AG08395 (cell line): ENCODE measurements at places on chromosomes 2 and 18.

- no peak for DNase-seq
These were observed 1027.1 kb downstream of the TMEM182 start for GRCh38 chr2:103788951-103789350.

DNA sequence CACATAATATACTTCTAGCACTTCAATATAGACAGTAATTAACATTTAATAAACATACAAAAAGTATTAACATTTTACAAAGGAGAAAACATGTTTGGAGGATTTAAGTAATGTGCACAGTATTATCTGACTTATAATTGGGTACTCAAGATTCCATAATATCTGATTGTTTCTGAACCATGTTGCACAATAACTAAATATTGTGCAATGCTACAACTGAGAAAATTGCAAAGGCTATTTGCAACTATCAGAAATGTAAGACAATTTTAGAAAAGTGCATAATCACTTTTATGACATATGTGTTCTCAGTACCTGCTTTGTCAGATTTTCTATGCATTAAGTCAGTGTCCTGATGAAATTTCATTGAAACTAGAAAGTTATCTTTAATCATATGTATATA is 934.6 kb downstream of the SOCS6 start:
- DNase-seq = no peak

DNA sequence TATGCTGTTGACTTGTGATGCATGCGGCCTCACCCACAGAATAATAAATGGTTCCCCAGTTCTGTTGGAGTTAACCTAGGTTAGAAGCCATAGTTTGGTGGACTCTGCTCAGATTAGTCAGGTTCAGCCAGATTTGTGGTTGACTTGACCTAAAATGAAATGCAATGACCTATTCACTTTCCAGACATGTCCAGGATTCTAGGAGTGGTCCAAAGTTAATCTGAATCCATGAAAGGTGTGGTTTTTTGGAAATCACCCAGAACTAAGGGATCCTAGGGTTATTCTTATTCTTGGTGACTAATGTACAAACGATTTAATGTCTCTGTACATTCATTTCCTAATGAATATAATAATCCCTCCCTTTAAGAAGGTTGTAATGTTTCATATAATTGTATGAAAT is 88.9 kb upstream of the RBBP8 start:
- no peak for DNase-seq

DNA sequence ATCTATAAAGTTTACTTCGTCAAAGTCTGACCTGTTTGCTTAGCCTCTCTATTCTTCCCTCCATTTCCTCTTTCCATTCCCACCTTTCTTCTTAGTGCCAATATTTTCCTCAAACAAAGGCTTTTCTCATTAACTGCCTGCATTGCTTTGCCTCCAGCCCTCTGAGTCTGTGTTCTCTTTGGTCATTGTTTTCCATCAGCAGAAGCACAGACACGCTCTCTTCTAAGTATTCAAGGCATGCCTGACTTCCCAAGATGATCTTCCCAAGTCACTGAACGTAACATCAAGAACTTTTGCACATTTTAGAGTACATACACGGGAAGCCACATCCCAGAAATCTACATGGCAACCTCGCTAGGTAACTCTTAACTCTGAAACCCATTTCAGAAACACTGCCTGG is 32.6 kb upstream of the ANXA4 start:
- DNase-seq = no peak

DNA sequence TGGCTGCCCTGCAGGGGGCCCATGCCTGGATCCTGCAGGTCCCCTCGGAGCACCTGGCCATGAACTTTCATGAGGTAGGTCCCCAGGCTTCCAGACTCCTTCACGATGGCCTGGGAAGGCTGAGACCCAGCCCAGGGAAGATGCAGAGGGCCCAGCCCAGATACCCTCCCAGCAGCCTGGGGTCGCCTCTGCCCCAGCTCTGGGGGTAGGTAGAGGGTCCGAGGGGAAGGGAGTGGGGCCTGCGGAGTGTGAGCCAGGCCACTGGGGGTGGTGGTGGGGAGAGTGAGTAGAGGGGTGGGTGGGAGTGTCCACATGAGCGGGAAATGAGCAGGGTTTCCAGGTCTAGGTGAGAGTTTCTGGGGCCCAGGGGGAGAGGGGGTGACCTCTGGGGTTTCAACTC is 1.2 kb upstream of the CHRND start:
- no peak for DNase-seq

- no peak for DNase-seq
These were observed 667 bp upstream of the SCYGR4 start for GRCh38 chr2:227616631-227617030.

- DNase-seq = no peak
These were observed 48.3 kb upstream of the TMEM18 start for GRCh38 chr2:725468-725867.

- DNase-seq = no peak
These were observed 34.2 kb upstream of the MLPH start for GRCh38 chr2:237452861-237453260.

DNA sequence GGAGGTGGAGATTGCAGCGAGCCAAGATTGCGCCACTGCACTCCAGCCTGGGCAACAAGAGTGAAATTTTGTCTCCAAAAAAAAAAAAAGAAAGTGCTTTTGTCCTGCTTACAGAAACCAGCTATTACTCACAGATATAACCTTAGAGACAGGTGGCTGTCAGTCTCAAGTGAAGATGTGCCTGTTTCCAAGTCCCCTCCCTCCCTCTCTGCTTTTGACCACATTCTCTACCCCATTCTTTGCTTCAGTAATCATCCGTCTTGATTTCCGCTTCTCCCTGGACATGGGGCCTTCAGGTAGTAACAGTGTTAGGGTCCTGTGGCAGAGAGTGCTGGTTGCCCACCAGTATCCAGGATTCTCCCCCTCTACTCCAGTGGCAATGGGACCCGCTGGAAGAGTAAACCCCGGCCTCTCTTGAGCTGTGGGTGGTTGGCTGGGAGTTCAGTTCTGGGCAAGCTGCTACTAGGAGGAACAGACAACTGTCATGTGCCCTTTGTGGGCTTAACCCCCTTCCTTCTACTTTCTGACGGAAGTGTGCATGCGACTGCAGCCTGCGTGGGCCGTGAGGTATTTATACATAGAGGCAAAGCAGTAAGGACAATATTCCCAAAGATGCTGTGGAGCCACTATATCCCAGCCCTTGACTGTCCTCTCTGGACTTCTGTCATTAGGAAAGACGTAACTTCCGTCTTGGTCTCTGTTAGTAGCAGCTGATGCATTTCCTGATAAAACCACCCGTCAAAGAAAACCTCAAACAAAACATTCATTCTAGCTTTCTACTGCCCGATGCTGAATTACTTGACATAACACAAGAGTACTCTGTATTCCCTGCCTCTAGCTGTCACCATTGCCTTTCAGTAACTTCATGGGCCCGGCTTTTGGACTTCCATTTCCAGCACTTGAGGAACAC is 17.8 kb downstream of the PDCL3 start:
- DNase-seq = no peak

DNA sequence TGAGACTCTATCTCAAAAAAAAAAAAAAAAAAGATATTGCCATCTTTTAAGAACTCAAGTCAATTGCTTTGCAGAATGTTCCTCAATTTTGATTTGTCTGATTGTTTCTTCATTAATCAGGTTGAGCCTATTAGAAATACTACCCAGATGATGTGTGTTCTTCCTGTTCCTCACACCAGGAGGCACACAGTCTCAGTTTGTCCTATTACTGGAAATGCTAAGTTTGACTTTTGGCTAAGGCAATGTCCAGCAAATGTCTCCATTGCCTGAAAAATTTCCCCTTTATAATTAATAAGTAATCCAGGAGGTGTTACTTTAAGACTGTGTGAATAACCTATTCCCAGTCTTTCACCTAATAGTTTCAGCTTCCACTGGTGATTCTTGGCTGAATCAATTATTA is 28.4 kb downstream of the BOLA3 start:
- no peak for DNase-seq

- no peak for DNase-seq
These were observed 3.1 kb downstream of the DBI start for GRCh38 chr2:119369845-119370244.

- DNase-seq = no peak
These were observed 82.9 kb downstream of the MSH2 start for GRCh38 chr2:47485751-47486300.

DNA sequence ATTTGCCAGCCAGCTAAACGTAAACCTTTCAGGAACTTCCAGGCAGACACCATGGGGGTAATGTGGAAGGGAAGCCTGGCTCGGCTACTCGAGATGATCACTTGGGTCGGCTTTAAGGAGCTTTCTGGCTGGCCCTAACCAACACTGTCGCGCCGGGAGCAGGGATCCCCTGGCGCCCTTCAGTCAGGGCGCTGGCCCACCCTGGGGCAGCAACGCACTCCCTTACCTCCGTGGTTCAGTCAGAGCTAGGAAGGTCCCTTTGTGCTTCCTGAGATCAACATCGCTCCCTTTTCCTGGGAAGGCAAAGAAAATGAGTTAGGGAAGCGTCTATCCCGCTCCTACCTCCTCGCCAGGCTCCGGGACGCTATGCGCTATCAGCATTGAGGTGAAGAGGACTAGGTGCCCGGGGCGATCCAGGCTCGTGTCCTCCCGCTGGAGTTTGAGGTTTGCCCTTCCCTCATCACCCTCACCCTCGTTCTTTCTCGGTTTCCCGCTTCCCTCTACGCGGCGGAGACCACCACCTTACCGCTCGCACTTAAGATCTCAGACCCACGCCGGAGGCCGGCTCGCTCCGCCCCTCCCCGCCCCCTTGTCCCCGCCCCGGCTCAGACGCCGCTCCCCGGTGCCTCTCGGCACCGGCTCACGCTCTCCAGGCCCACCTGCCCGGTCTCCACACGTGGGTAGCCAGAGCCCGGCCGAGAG is 449 bp upstream of the ATRAID start:
- DNase-seq = peak; percentile 32

DNA sequence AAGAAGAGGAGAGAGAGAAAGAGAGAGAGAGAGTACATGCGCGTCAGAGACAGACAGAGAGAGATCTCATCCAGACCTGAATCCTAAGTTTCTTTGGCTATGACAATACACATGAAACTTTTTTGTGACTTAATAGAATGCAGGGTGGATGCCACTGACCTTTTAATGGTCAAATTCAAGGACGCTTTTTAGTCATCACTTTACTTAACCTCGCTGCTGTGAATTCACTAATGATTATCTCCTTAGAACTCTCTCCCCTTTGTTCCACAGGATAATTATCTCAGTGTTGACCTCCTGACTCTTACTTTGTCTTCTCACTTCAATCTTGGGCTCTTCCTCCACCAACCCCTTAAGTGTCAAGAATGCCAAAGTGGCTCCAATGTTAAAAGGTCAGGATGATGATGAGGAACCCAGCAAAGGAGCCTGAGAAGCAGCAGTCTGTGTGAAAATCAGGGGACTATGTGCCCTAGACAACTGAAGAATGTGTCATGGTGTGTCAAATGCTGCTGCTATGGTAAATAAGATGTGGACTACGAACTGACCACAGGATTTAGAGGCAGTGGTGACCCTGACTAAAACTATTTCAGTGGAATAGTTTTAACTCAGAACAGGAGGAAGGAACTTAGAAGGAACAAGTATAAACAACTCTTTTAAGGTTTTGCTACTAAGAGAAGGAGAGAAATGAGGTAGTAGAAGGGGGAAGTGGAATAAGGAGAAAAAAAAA is 382.1 kb downstream of the ZEB2 start:
- DNase-seq = peak; percentile 76

GRCh38 chr18:31977270-31977872 is 34.4 kb upstream of the TRAPPC8 start:
- peak; percentile 55 for DNase-seq

DNA sequence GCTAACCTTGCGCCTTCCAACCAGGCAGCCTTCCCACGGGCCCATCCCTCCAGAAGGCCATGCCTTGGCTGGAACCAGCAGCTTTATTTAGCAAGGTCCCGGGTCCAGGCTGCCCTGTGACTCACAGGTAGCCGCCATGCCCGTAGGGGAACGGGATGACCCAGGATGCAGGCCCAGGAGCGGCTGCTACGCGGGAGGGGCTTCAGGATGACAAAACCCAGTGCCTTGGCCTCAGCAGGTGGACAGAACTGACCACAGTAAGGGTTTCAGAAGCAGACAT is 63.3 kb downstream of the RTP5 start:
- DNase-seq = no peak

- no peak for DNase-seq
These were observed 104.5 kb upstream of the LTBP1 start for GRCh38 chr2:32841931-32842898.
